ENCODE measurements at places on chromosomes 5 and 9. TPM values are rescaled to one million over a fixed set of nuclear protein-coding genes. Genes with fewer than 3 reads are reported as not detected.
A peak's percentile ranks its signal among the peaks of the same experiment; 100 is the strongest.

Gene UGT3A1
- not detected for total RNA-seq

Gene ZER1
- total RNA-seq, result 72.6 TPM

Gene ANGPTL2
- 42.8 TPM for total RNA-seq

GRCh38 chr9:112378328-112379176 is 1.4 kb upstream of the HSDL2 start:
- peak overlapping the region; percentile 78 for H3K4me3 ChIP-seq
- H3K27me3 ChIP-seq, result no peaks in the 10 kb centered on the region
- H3K4me1 ChIP-seq, result no peaks in the 10 kb centered on the region
- peak overlapping the region; percentile 98 for H3K27ac ChIP-seq
- no peaks in the 10 kb centered on the region for H3K36me3 ChIP-seq
- DNase-seq, result no peak

DNA sequence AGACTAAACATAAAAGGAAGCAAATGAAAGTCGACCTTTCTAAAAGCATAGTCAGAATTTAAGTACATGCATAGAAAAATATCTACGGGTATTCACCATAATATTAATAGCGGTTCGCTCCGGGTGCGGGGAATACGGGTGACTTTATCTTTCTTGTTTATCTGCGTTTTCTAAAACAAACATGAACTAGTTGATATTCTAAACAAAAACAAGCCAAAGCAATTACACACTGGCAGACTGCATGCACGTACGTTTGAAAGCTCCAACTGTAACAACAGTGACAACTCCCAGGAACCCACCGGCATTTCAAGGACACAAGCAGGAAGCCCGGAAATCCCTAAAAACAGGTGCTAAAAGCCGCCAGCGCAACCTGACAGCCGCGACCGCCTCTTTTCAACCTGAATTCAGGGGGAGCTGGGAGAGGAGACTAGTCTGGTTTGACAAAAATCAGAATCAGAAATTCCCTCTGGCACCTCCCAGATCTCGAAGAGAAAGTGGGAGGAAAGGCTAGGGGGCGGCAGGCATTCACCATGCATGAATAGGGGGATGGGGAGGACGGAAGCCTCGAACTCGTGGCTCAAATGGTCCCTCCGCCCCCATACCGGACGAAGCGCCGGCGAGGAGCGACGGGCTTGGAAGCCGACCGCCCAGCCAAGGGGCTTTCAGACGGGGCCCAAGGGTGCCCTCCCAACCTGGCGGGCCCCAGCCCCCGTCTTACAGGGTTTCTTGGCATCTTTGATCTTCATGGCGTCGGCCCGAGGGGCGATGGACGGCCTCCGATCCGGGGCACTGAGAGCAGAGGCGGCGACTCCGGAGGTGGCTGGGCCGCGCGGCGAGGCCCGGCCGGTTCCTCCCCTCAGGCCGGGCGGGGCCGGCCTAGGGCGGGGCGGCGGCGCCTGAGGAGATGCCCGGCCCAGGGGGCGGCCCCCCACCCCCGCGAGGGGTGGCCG is at the start of gene PANK3:
PANK3 (minus strand) TSS at position 831 of the 950 bp plus-strand sequence; CDS start at position 746, 85 bp downstream.
- H3K36me3 ChIP-seq, result no peaks in the 10 kb centered on the region
- no peaks in the 10 kb centered on the region for H3K4me1 ChIP-seq
- H3K4me3 ChIP-seq, result peak within 1 kb of the TSS; percentile 87
- no peaks in the 10 kb centered on the region for H3K27me3 ChIP-seq

GRCh38 chr9:112049811-112050516 is 125.1 kb downstream of the SUSD1 start:
- H3K36me3 ChIP-seq, result no peaks in the 10 kb centered on the region
- no peak for DNase-seq
- H3K4me1 ChIP-seq, result peaks cover 23% of the 10 kb centered on the region
- no peak overlapping the region for H3K4me3 ChIP-seq
- H3K27ac ChIP-seq, result peak overlapping the region; percentile 26

DNA sequence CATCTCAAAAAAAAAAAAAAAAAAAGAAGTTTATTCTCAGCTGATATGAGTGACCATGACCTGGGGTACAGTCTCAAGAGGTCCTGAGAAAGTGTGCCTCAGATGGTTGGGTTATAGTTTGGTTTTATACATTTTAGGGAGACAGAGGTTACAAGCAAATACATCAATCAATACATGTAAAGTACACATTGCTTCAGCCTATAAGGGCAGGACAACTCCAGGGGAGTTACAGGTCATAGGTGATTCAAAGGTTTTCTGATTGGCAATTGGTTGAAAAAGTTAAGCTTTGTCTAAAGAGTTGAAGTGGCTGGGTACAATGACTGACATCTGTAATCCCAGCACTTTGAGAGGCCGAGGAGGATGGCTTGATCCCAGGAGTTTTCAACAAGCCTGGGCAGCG is 2.3 kb upstream of the GMCL2 start:
- no peak overlapping the region for H3K4me3 ChIP-seq
- no peak for DNase-seq
- H3K27me3 ChIP-seq, result no peaks in the 10 kb centered on the region
- no peaks in the 10 kb centered on the region for H3K36me3 ChIP-seq
- H3K27ac ChIP-seq, result no peak overlapping the region

GRCh38 chr9:131255676-131256197 is 20.6 kb downstream of the FAM78A start:
- H3K27me3 ChIP-seq, result no peaks in the 10 kb centered on the region
- H3K4me3 ChIP-seq, result no peak overlapping the region
- H3K27ac ChIP-seq, result peak overlapping the region; percentile 98
- DNase-seq, result no peak

All from right atrium auricular region (tissue), 2 donors.